ENCODE measurements at places on chromosomes 7 and 10.

DNA sequence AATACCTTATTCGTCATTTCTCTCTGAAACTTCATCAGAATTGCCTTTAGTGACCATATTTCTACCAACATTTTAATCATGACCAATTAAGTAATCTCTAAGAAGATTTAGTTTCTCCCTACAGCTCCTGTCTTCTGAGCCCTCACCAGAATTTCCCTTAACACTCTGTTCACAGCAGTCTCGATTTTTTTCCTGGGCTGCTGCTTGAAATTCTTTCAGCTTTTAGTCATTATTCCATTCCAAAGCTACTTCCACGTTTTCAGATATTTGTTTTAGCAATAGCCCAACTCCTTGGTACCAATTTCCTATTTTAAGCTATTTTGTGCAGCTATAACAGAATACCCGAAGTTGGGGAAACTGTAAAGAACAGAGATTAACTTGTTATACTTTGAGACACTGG lies 192.4 kb upstream of the DKK1 start:
- DNase-seq = peak; percentile 33

DNA sequence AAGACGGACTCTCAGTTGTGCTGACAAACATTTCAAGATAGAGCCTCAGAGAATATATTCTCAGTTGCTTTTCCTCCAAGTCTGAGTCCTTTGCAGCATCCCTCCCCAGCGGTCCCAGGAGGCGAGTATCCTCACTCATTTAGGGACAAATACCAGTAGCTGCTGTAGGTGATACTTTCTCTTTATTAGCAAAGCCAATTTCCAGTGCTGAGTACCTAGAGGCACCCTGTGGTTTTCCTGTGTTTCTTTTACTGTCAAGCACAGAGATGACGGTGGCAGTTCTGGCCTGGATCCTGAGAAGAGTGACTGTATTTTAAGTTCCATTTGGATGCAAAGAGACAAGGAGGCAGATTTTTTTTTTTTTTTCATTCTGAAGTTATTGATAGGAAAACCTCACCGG lies 1058.4 kb downstream of the SORCS3 start:
- DNase-seq = no peak

GRCh38 chr10:35569836-35570235 lies 35.3 kb upstream of the GJD4 start:
- no peak for DNase-seq

- no peak for DNase-seq
Observed at GRCh38 chr10:101595591-101596433, 7.7 kb downstream of the DPCD start.

DNA sequence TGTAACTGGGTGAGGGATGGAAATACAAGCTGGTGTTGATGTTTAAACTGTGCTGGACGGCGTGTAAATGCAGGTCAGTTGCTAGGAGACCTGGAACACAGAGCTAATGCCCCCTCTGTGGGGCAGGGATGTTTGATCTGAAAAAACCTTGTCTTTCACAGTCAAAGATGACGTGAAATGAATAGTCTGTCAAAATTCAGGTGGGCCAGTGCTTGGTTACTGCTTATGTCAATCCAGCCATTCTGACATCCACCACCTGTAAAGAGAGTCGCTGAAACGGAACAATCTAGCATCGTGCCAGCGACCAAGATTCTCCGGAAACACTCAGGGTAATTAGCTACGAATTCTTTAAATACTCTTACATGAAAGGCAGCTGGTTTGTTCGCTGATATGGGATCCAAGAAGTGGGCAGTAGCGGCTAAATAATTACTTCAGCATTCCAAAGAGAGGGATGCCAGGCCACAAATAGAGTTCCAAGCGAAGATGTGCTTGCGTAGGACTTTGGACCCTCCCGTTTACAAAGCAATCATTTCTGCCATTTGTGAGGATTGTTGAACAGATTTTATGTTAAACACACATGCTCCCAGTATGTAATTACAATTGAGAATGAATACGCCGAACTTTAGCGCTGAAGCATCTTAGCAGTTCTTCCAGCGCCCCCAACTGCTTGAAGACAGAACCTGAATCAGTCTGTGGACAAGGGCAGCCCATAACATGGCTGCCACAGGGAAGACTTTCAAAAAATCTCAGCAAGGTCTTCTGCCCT lies 7.3 kb upstream of the ASB4 start:
- DNase-seq = peak; percentile 30

DNA sequence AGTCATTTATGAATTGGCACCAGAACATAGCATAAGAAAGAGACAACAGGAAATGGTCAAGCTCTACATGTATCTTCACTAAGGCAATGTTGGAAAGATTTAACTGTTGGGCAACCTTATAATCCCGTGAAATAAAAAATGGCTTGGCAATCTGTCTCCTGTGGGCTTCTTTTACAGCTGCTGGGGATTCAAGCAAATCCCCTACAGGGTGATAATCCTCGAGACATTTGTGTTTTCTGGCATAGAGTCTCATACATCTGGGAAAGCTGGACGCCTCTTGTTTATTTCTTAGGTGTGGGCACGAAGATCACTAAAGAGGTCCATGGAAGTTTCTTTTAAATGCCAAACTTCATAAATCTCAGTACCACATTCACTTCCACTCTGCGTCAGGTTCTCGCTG lies 82.2 kb upstream of the GPR141 start:
- no peak for DNase-seq

DNA sequence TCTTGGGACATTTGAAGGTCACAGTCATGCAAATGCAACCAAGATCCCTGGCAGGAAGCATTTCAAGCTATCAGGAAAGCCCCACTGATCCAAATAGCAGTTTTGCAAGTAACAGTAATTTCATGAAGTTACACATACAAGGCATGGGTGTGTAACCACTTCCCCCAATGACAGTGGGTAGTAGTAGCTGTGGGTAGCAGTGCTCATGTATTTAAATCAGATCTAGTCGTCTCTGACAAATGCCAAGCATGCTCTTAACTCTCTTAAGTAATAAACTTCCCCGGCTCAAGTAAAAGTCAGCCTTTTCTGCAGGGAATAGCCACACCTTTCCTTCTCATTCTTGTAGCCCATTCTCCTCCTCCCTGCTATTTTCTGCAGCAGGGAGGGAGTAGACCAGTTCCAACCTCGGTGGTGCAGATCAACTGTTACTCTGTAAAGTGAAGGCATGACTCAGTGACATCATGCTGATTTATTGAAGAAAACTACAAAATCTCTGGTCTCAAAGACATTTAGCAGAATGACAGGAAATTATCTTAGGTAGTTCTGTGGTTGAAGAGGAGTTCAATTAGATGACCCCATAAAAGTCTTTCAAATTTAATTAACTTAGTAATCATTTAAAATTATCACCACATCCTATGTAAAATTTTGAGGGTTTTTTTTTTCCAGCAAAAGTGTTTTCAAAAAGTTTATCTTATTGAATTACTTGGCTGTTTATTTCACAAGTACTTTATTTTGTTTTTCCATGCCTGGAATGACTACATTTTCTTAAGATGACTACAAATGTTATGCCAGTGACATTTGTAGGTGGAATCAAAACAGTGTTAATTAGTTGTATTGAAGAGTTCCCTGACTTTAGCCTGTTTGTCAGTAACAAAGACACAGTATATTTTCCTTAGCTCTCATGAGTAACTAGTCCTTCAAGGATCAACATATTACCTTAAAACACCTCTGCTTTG lies 568.3 kb downstream of the INHBA start:
- DNase-seq = peak; percentile 55

DNA sequence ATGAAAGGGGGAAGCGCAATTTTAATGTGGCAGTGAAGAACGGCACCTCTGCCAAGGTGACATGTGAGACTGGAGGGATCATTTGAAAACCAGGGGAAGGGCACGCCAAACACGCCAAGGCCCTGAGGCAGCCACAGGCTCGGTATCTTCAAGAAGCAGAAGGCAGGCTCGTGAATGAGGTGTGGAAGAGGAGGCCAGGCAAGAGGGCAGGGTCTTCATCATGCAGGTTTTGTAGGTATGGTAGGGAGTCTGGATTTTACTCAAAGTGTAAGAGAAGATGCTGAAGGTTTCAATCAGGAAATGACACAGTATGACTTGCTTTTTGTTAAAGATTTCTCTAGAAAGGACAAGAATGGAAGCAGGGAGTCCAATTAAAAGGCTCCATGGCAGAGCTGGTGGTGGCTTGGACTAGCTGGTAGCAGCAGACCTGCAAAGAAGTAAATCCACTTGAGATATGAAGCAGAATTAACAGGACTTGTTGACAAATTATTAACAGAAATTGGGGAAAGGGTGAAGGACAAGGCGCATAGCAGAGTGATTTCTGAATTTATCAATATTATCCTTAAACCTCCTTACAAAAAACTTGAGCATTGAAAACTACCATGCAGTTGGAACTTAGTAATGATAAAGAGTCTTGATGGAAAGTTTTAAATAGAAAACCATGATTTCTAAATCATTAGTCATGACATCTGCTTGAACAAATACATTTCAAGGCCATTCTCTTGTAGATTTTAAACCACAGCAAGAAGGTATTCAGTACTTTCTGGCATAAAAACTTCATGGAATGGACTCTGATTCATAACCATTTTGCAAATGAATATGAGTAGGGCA lies 70.4 kb downstream of the COA1 start:
- DNase-seq = peak; percentile 93

DNA sequence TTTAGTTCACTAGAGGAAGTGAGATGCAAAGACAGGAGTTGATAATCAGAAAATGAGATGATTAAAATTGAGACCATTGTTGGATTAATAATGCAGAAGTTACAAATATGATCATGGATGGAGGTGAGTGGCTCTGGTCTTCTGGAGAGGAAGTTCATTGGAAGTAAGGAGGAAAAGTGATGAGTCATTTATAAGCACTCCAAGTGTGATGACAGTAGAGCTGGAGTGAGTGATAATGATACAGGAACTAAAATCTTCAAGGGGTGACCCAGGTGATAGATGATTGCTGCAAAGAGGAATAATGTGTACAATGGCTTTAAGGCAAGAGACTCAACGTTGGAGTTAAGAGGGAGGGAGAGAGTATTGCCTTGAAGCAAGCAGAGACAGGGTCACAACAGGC lies 20.7 kb downstream of the ZNF32 start:
- no peak for DNase-seq

DNA sequence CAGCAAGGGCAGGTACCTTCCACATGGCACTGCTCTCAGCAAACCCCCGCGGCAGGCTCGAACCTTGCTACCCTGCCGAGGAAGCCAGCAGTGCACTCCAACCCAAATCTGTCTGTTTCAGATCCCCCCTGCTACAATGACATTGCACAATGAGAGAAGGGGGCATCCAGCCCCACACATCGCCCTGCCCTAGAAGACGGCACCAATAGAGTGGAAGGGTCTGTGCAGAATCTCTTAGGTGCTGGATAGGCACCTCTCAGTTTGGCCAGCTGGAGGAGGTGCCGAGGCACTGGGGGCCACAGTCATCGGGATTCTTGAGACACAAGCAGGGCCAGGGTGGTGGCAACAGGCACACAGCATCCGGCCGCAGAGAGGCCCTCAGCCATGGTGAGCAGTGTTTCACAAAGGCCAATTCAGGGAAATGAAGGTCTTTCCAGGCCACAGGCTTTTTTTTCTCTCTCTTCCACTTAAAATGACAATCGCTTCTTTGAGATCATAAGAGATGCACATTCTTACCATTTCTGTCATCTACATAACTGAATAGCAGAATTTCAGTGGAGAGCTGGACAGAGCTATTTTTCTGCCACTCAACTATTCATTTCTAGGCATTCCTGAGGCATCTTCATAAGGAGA lies 281.3 kb downstream of the TNS3 start:
- no peak for DNase-seq

DNA sequence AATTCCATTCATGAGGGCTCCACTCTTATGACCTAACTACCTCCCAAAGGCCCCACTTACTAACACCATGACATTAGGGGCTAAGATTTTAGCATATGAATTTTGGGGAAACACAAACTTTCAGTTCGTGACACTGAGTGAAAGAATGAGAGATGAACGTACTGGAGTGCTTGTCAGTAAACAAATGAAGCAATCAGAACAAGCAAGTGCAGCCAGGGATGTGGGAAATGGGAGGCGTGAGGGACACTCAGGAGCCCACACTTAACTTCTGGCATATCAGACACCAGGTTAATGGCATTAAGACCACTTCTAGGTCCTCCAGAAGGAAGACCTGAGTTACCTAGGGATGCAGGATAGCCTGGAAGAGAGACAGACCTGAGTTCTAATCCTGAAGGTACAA lies 2.3 kb upstream of the MDFIC start:
- DNase-seq = no peak

DNA sequence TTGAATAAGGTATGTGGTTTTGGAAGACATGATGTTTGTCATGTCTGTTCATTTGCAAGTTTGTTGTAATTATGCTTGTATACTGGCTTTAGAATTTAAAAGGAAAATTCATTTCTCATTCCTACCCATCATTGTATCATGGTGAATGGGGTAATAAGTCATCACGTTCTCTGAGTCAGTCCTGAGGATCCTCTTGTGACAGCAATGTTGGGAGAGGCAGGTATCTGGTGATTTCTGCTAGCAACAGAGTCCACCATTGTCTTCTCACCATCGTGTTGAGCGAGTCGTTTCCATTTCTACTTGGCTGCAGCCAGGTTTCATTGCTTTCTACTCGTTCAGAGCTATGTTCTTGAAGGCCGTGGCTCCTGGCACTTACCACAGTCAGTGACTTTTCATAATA lies 16.3 kb downstream of the CUL1 start:
- no peak for DNase-seq

DNA sequence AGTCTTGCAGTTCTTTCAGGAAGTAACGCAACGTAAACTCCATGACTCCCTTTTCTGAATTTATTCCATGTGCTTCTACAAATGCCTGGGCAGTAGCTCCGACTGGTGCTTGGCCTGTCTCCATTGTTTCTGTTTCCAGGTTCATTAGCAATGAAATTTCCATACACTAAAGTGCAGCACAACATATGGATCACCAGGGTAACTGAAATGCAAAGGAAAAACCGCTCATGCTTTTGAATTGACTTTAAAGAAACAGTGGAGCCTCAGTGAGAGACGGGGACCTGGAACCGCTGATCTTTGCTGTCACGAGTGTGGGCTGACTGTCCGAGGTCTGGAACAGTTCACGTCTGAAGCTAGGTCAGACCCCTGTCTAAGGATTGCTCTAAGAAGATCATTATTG lies 126.5 kb upstream of the IGFBP3 start:
- DNase-seq = no peak

DNA sequence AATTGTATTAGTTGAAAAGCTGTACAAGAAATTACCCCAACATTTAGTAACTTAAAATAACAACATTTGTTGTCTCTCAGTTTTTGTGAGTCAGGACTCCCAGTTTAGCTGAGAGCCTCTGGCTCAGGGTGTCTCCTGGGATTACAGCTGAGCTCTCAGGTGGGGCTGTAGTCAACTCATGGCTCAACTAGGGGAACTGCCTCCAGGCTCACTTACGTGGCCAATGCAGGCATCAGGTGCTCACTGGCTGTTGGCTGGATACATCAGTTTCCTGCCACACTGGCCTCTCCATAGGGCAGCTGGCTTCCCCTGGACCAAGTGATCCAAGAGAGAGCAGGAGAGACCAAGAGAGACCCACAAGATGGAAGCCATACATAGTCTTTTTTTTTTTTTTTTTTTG lies 17.5 kb downstream of the CCNY start:
- no peak for DNase-seq

- DNase-seq = no peak
Observed at GRCh38 chr7:33129806-33130153, 416 bp downstream of the BBS9 start.

- no peak for DNase-seq
Observed at GRCh38 chr7:340200-340937, 50.4 kb downstream of the FOXL3 start.

GRCh38 chr7:77284616-77285015 lies 85.0 kb upstream of the FGL2 start:
- DNase-seq = no peak

- no peak for DNase-seq
Observed at GRCh38 chr10:33117816-33118215, 159.8 kb upstream of the ITGB1 start.

GRCh38 chr10:5285186-5285585 lies 79.6 kb upstream of the UCN3 start:
- DNase-seq = no peak

Data from IMR-90 (cell line).